ENCODE measurements at places on chromosomes 5 and 9.

DNA sequence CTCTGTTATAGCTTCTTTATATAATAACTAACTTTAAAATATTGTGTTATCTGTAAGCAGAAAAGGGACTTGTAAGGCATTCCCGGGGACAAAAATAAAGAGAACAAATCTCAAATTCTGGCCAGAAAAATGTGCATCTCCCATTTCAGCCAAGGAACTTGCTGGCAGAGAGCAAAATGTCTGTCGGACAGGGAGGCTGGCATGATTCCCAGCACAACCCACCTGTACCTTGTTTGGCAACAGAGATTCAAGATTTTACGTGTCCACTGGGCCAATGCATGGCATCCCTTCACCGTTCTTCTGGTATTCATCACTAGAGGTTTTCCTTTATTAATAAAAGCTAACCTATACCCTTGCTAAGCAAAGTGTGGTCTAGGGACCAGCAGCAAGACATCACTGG, 566.6 kb downstream of the PSAT1 start:
- DNase-seq: no peak

GRCh38 chr5:80343067-80343466, 23.3 kb downstream of the SPZ1 start:
- no peak for DNase-seq

- no peak for DNase-seq
Observed at GRCh38 chr5:59621477-59621876, 272.0 kb downstream of the PDE4D start.

DNA sequence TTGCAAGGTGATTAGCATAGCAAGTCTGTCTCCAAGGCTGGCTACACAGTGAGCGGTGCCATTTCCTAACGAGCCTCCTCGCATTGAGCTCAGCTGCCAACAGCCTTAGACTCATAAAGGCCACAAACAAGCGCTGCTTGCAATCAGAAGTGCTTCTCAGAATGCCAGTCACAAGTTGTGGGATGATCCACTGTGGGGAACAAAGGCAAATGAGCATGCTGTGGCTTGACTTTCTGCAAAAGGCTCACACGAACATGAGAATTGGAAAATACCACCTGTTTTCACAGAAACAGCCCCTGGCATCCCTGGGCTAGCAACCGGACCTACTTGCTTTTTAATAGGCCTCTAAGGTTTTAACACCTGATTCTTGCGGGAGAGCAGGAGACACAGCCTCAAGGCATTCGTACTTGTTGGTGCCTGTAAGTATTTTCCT, 215.5 kb downstream of the FANCC start:
- DNase-seq: no peak

DNA sequence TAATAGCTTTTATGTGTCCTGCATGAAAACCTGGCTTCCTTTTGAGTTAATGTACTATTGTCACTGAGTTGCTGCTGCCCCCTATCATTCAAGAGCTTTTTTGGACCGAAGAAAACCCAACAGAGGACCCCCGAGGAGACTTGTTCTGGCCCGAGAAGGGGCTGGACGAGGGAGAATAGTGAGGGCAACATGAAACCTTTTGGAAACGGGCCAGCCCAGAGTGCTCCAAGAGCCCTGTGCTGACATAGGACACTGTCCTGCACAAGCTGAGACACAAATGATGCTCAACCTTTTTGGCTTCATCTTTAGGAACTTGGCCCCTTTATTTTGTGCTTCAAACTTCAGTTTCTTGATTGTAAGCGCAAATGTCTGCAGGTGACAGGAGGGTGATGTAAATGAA, 4.0 kb upstream of the GADD45G start:
- no peak for DNase-seq

GRCh38 chr5:143297756-143298155, 105.7 kb downstream of the NR3C1 start:
- no peak for DNase-seq

All from stimulated activated CD4-positive, alpha-beta T cell treated with anti-CD3 and anti-CD28 coated beads, Interleukin-15, amount 100 ng/mL, for 24 hours (primary cell).